ENCODE measurements at places on chromosomes 11 and 22. TPM values are rescaled to one million over a fixed set of nuclear protein-coding genes. Genes with fewer than 3 reads are reported as not detected.

GRCh38 chr11:27972522-27973170 is 135.3 kb downstream of the KIF18A start:
- no peak for DNase-seq

DNA sequence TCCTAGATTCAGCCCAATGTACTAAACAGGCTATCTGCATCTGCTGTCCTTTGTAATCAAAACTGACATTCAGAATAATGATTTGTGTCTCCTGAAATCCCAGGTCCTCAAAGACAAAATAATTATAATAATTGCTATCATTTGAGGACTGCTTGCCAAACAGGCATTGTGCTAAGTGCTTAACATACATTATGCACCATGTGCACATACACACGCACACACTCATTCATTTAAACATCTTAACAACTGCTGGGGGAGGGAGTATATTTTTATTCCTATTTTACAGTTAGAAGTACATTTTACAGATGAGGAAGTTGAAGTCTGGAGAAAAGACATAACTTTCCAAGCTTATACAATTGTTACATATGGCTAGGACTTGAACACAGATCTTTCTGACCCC is 308.0 kb upstream of the ZC3H12C start:
- DNase-seq = no peak

GRCh38 chr11:100752371-100753171 is 65.5 kb downstream of the ARHGAP42 start:
- DNase-seq = no peak

The HTR3A gene
- not detected for total RNA-seq

The MRGPRX2 gene
- total RNA-seq = not detected

All from aorta (tissue), 5 donors.